Testis (tissue), 5 donors: ENCODE measurements at places on chromosomes 4 and X. TPM values are rescaled to one million over a fixed set of nuclear protein-coding genes. Genes with fewer than 3 reads are reported as not detected.

GRCh38 chrX:134650701-134651100 is 7.6 kb downstream of the PLAC1 start:
- no peaks in the 10 kb centered on the region for H3K27me3 ChIP-seq
- H3K27ac ChIP-seq = no peak overlapping the region
- DNase-seq = peak; percentile 46
- no peaks in the 10 kb centered on the region for H3K4me1 ChIP-seq
- H3K4me3 ChIP-seq = no peak overlapping the region
- H3K36me3 ChIP-seq = no peaks in the 10 kb centered on the region

- H3K27ac ChIP-seq = no peak overlapping the region
- no peaks in the 10 kb centered on the region for H3K4me1 ChIP-seq
- no peaks in the 10 kb centered on the region for H3K36me3 ChIP-seq
- H3K4me3 ChIP-seq = no peak overlapping the region
- DNase-seq = peak; percentile 63
Measured at GRCh38 chr4:6332042-6332668, 62.5 kb downstream of the WFS1 start.

- H3K36me3 ChIP-seq = no peaks in the 10 kb centered on the region
- peak; percentile 63 for DNase-seq
- no peak overlapping the region for H3K27ac ChIP-seq
- H3K27me3 ChIP-seq = no peaks in the 10 kb centered on the region
Measured at GRCh38 chr4:23373261-23373660, 516.6 kb downstream of the PPARGC1A start.

GRCh38 chr4:107050525-107051135 is 14.5 kb upstream of the DKK2 start:
- DNase-seq = no peak
- H3K27me3 ChIP-seq = no peaks in the 10 kb centered on the region
- H3K4me1 ChIP-seq = no peaks in the 10 kb centered on the region
- H3K4me3 ChIP-seq = no peak overlapping the region
- no peak overlapping the region for H3K27ac ChIP-seq

- DNase-seq = no peak
- no peaks in the 10 kb centered on the region for H3K4me1 ChIP-seq
- no peak overlapping the region for H3K27ac ChIP-seq
- H3K4me3 ChIP-seq = no peak overlapping the region
Measured at GRCh38 chrX:136779346-136779781, 1.4 kb downstream of the ARHGEF6 start.

DNA sequence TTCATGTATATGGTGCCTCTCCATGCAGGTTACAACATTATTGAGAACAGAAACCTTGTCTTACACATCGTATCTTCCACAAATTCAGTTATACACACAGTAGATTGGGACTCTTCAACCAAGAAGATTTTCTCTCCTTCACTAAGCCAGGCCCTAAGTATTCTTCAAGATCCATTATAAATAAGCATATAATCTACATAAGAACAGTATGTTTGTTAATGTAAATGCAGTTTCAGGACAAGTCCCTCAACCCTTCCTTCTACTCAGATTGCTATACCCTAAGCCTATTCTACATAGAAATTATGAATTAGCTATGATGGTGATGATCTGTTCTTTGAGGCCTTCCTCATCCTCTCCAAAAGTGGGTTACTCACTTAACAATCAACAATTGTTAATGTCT is 41.2 kb downstream of the COL4A6 start:
- no peak for DNase-seq
- no peaks in the 10 kb centered on the region for H3K36me3 ChIP-seq
- H3K27ac ChIP-seq = no peak overlapping the region
- no peaks in the 10 kb centered on the region for H3K27me3 ChIP-seq

DNA sequence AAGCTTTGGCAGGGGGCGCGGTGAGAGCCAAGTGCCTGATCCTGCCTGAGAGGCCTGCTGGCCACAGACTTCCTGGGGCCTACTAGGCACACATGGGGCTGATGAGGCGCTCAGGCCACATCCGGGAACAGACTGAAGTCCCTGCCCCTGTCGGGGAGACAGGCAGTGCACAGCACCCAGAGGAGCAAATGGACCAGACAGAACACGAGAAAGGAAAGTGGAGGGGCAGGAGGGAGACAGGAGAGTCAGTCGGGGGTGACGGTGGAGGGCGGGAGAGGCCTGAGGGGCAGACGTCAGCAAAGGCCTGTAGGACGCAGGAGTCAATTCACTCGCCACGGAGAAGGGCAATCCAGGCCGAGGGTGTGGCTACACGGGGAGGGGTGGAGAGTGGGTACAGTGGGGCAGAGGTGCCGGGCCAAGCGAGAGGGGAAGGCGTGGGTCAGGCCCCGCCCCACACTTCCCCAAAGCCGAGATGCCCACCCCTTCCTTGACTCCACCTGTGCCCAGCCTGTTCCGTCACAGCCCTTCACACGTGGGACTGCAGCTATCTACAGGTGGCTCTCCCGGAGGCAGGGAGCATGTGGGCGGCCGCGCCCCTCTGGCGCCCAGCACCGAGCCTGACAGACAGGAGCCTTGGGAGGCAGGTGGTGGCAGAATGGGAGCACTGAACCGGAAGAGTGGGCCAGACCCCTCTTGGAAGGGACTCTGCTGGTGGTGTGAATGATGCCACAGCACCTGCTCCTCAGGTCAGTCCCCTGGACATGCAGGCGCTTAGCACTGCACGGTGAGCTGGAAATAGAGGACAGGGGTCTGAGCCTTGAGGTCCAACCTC is 20.5 kb downstream of the NOP14 start:
- no peak overlapping the region for H3K4me3 ChIP-seq
- no peaks in the 10 kb centered on the region for H3K27me3 ChIP-seq
- H3K4me1 ChIP-seq = peaks cover 6% of the 10 kb centered on the region
- DNase-seq = no peak
- H3K36me3 ChIP-seq = no peaks in the 10 kb centered on the region

DNA sequence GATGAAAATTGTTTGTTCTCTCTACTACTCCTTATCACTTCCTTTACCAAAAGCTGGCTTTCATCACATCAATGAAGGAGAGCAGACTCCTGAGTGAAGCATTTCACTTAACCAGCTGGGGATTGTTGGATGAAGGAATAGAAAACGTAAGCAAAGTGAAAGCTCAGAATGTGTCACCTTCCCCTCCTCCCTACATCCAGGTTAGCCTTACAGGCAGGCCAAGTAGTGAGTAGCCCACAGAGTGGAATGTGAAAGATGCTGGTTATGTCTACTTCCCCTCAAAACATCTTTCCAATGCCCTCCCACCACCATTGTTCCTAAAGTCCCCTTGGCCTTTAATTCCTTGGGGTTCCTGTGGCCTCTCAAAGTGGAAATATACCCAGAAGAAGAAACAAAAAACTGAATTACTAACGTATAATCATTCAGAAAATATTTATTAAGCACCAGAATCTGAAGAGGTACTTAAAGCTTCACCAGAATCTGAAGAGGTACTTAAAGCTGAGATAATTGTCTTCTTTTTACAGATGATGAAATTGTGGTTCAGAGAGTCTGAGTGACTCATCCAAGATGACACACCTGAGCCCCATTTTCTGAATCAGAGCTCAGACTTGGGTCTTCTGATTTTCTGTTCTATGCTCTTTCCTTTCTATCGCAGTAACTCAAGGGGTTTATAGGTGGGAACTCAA is 6.5 kb downstream of the P2RY4 start:
- DNase-seq = no peak
- H3K27ac ChIP-seq = no peak overlapping the region

DNA sequence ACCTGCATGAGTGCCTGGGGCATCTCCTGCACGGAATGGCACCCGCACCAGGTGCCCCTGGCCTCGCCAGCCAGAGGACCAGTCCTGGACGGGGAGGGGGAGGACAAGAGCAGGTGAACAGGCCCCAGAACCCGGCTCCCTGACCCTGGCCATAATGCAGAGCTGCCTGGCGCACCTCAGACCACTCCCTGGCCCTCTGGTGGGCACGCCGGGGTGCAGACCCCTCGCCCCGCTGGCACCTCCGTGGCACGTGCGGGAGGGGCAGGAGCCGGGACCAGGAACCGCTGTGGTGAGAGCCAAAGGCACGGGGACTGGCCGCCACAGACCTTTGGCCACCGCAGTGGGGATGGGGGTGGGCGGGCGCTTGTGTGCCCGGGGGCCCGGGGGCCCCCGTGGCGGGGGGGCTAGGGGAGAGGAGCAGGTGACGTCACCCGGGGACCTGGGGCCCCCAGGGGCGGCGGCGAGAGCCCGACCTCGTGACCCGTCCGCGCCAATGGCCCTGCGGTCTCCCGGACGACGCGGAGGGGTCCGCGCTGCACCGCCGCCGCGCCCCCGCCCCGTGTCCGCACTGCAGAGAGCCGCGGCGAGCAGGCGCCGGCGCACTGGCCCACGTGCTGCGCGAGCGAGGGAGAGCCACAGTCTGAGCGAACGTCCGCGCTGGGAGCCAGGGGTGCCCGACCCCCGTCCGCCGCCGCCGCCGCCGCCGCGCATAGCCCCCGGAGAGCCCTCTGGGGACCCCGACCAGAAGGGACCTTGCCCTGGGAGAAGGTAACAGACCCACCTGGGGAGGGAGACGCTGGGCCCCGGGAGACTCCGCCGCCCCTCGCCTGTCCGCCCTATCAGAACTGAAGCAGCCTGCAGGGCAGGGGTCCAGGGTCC is at the start of gene PNMA3:
Gene PNMA3, plus strand, starts transcription at position 600 of the 879 bp plus-strand sequence. CDS start 586 bp downstream, outside the sequence.
- no peaks in the 10 kb centered on the region for H3K27me3 ChIP-seq
- no peak within 1 kb of the TSS for H3K4me3 ChIP-seq
- H3K4me1 ChIP-seq = no peaks in the 10 kb centered on the region
- DNase-seq = peak; percentile 40
- no peaks in the 10 kb centered on the region for H3K36me3 ChIP-seq
- no peak within 1 kb of the TSS for H3K27ac ChIP-seq

- H3K4me1 ChIP-seq = no peaks in the 10 kb centered on the region
- no peaks in the 10 kb centered on the region for H3K36me3 ChIP-seq
- no peak overlapping the region for H3K4me3 ChIP-seq
Measured at GRCh38 chrX:152061557-152061956, 76.8 kb downstream of the MAGEA10 start.

GRCh38 chr4:42676066-42676951 is 19.4 kb upstream of the ATP8A1 start:
- H3K36me3 ChIP-seq = no peaks in the 10 kb centered on the region
- no peak for DNase-seq
- H3K4me3 ChIP-seq = no peak overlapping the region

GRCh38 chr4:153207567-153207966 is 3.3 kb downstream of the TRIM2 start:
- H3K4me1 ChIP-seq = peaks cover 8% of the 10 kb centered on the region
- DNase-seq = peak; percentile 54
- H3K4me3 ChIP-seq = no peak overlapping the region
- no peaks in the 10 kb centered on the region for H3K36me3 ChIP-seq
- H3K27ac ChIP-seq = no peak overlapping the region

- no peak overlapping the region for H3K4me3 ChIP-seq
- peak; percentile 74 for DNase-seq
- H3K27me3 ChIP-seq = no peaks in the 10 kb centered on the region
- no peak overlapping the region for H3K27ac ChIP-seq
Measured at GRCh38 chr4:179307297-179308136, 1865.3 kb upstream of the AGA start.

DNA sequence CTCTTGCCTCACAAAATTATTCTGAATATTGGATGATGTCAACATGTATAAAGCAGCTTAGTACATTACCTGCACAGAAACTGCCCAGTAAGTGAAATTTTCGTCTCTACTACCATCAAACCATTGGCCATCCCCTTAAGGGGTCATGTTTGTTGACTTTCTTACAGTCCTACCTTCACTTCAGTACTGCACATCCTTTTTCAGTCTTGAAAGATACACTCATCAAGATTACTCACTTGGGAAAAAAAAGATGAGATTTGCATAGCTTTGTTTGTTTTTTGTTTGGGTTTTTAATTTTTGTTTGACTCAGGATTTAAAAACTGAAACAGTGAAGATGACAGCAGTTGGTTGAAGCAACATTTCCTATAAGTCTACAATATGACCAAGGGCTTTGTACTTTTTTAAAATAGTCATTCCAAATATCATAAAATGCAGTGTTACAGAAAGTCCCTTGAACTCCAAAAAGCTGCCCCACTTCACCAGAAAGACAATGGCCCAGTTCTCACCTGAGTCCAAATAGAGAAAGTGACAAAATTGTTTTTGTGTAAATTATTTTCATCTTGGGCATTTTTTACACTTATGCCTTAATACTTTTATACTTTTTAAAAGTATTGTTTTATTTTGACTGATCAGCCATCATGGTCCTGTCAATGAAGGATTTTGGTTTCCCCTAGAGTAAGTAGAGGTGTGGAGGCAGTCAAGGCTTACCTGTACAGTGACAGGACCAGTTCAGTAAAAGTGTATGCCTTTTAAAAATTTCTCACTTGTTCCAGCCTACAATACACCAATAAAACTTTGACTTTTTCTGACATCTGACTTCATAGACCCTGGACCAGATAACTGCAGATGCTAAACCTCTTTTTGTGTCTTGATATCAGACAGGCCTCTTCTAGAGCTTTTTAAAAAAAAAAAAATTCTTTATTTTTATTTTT is 59.7 kb upstream of the EDA2R start:
- no peaks in the 10 kb centered on the region for H3K4me1 ChIP-seq
- no peak overlapping the region for H3K27ac ChIP-seq
- no peaks in the 10 kb centered on the region for H3K27me3 ChIP-seq
- H3K36me3 ChIP-seq = no peaks in the 10 kb centered on the region

GRCh38 chrX:40155589-40156469 is 58.1 kb upstream of the BCOR start:
- no peak overlapping the region for H3K27ac ChIP-seq
- peaks cover 4% of the 10 kb centered on the region for H3K4me1 ChIP-seq
- DNase-seq = no peak

DNA sequence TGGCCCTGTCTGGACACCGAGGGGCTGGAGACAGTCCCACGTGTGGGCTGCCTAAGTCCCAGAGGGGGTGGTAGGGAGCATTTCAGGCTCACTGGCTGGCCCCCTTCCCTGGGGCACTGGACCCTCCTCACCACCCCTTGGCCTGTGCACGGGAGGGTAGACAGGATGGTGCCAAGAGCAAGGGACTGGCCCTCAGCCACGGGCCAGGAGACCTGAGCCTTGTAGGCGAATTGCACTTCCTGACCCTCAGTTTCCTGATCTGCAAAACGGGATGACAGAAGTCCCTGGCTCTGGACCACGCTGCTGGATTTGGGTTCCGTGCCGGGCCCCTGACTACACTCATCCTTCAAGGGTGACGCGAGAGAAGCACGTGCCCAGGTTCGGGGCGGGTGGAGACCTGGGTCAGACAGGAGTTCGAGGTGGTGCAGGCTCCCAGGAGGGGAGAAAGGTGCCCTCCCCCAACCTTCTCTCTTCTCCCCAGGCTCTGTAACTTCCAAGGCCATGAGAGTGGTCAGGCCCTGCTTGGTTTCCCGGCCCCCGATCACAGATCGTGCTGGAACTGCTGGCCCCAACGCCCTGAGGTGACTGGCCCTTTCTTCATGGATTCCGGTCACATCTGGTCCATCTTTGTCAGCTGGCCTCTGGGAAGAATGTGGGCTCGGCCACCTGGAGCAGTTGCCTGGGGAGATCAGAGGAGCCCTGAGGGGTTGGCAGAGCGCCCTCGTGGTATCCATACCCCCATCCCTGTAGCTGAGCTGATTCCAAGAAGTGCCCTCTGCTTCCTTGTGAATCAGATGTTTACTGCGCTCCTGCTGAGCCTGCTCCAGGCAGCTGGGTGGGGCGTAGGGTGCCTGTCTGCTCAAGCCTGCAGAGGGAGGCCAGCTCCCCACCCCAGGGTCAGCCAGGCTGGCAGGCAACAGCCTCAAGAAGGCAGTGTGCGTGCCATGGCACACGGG is 3.3 kb downstream of the SH3BP2 start:
- H3K27ac ChIP-seq = peak overlapping the region; percentile 51
- no peaks in the 10 kb centered on the region for H3K36me3 ChIP-seq
- no peaks in the 10 kb centered on the region for H3K27me3 ChIP-seq

PPM1K gene
- total RNA-seq = 104 TPM

SLC10A6 gene
- 3.0 TPM for total RNA-seq

TLR2 gene
- total RNA-seq = 8.7 TPM

SSX3 gene
- total RNA-seq = 26.1 TPM
